ENCODE measurements at places on chromosomes 7 and 10.

DNA sequence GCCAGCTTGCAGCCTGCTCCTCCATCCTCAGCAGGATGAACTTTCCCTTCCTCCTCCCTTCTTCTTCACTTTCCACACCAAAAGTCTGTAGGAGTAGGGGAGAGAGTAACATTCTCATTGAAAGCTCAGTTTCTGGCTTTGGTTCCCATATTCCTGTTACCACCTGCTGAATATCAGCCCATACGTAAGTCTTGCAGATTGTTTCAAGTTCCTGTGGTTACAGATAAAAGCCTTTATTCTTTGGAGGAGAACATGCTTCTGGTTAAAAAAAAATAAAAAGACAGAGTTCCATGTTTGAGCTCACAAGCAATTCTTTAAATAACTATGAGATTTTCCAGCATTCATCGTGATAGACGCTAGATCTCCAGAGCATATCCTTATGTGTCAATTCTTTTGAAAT lies 637.3 kb downstream of the SUGCT start:
- no peak for DNase-seq

DNA sequence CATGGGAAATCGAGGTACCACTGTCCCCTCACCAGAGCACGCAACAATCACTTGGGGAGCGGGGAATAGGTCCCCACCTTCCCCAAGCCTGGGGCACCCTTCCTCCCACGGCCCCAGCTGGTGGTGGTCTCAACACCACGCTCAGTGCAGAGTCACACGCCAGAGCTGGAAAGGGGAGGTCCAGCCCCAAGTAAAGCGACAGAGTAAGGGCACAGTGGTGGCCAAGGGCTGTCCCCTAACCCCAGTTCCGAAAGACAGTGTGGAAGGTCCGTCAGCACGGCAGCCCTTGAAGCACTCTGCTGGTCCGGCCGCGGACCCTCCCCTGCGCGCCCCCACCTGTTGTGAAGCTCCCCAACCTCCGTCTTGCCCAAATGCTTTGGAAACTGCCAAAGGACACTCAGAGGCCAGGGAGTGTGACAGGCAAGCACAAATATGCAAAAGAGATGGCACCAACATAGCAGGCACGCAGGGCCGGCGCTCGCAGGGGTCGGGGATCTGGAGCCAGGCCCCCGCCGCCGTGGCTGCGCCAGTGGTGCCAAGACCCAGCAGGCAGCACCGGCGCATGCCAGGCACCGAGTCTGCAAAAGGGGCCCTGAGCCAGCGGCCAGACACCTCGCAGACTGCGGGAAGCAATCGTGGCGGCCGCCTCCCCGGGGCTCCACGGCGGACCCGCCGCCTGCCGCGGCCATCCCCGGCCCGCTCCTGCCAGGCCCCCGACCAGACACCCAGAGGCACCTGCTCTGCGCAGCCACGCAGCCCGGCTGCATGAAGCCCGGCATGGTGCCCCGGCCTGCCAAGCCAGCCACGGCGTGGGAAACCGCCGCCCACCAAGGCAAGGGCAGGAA lies 51.6 kb upstream of the SRRM3 start:
- no peak for DNase-seq

- no peak for DNase-seq
Observed at GRCh38 chr7:141884539-141885225, 31.5 kb upstream of the OR9A4 start.

DNA sequence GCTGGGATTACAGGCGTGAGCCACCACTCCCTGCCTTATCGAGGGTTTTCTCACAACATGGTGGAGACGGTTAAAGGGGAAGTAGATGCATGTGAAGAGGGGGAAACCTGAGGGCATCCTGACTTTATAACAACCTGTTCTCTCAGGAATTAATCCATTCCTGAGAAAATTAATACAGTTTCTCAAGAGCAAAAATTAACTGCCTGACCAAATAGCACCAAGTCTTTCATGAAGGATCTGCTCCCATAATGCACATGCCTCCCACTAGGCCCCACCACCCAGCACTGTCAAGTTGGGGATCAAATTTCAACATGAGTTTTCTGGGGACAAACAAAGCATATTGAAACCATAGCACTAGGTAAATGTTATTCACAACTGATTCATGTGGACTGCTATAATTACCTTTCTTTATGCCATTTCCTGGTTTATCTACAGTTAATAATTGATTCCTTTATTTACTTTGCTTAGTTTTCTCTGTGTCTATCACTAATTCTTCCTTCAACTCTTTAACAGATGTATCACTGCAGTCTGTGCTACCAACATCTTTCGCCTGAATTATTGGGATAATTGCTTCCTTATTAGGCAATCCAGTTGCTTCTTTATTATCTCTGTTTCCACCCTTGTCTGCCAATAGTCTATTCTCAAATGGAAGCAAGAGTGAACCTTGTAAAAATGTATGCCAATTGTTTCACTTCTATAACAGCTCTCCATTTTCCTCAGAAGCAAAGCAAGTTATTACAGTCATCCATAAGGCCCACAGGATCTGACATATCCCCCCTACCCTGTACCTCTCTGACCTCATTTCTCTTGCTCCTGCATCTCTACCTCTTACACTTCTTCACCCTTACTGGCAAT lies 12.9 kb upstream of the MICU1 start:
- DNase-seq, result no peak

DNA sequence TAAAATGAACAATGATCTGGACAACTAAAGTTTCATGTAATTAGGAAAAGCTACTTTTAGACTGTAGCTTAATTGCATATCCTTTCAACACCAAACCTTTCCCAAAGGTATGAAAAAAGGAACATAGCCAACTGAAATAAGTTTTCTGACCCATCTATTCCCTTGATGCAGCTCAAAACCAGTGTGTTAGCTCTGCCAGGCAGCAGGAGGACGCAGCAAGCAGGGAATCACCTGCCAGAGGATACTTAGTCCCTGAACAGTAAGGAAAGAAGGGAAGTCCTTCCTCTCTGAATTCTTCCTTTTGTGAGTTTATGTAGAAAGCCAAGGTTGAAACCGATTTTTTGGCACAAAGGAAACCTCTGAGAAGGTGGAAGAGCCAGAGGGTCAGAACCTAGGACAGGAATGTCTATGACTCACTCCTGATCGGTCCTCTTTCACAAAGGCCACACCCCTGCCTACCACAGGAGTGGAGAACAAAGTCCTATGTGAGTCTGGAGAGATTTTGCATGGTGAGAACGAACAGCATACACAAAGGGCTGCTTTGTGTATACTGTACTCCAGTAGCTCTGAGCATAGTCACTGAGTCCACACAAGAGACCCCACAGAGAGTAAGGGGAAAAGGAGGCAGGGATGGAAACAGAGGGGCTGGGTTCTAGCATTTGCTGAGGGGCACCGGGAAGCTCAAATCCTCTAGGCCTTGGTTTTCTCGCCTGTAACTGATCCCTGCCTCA lies 68.8 kb upstream of the GSDME start:
- DNase-seq, result peak; percentile 78

GRCh38 chr7:42946627-42946950 lies 14.4 kb downstream of the MRPL32 start:
- no peak for DNase-seq

- DNase-seq, result peak; percentile 8
Observed at GRCh38 chr7:143318661-143319060, 2.8 kb downstream of the CLCN1 start.

DNA sequence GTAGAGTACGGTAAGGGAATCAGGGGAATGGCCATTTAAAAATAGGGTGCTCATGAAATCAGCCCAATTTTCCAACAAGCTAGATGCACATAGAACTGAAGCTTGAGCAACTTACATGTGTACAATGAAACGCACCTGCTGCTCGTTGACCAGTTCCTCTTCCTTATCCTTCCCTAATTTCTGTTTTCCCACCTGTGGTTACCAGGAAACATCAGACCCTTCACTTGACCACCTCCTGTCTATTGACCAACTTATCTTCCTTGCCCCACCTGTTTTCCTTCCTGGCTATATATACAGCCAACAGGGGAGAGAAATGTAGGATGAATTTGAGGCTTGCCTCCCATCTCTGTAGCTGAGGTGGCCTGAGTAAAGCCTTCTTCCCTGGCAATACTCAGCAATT lies 37.8 kb upstream of the RAPGEF5 start:
- no peak for DNase-seq

- peak; percentile 19 for DNase-seq
Observed at GRCh38 chr7:35705932-35706461, 11.1 kb upstream of the HERPUD2 start.

DNA sequence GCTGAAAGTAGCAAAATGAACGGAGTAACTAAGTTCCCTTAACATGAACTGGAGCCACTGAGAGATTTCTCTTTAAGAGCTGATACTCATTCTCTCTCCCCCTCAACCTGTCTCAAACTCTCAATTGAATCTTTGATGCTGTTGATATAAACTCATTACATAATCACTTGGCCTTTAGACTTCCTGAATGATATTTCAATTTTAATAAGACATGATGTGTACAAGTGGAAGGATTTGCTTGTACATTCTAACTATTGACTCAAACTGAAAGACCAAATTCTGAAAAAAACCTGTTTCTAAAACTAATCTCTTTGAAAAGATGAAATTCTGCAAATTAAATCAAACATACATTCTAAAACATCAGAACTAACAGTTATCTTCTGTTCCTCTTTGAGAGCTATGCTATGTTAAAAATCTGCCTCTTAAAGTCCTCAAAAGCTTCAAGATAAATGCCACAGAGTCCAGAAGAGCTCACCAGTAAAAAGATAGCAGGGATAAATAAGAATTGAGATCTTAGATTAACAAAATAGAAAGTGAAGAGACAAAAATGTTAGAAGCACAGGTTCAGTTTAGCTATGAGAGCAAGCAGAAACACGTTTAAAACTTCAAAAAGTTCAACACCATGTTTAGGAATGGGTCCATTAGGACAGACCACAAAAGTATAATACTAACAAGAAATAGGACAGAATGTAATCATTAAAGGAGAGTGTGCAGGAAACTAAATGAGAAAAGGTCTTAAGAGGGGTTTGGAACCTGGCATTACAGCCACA lies 46.1 kb downstream of the TNPO3 start:
- no peak for DNase-seq

DNA sequence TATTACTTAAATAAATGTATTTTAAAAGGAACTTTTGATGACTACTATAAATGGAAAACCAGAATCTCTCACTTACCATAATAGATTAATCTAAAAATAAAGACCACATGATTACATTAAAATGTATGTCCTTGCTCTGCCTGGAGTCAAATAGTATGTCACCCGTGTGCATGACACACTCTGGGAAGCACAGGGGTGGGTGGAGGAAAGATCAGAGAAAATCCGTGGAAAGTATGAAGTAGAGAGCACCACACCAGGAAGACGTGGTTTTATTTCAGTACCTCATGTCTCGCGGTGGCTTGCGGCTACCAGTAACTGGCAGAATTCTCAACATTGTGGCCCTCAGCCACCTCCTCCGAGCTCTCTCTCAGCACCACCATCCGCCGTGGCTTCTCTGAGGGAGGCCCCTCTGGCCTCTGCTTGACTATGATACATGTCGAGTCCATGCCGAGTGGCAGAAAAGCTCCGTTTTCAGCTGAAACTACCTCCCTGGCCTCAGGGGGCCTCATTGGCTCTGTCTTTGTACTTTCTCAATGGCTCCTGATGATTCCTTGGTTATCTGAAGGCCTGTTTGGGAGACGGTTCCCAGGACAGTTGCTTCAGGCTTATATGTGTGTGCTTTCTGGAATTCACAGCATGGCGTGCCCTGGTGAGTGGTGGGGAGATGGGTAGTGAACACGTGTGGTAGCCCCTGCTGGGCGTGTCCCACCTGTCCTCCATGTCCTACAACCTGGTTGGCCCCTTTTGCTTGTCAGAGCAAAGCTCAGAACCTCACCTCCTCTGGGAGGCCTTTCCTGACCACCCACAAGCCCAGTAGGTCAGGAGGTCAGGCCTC lies 49.8 kb downstream of the LHPP start:
- no peak for DNase-seq

DNA sequence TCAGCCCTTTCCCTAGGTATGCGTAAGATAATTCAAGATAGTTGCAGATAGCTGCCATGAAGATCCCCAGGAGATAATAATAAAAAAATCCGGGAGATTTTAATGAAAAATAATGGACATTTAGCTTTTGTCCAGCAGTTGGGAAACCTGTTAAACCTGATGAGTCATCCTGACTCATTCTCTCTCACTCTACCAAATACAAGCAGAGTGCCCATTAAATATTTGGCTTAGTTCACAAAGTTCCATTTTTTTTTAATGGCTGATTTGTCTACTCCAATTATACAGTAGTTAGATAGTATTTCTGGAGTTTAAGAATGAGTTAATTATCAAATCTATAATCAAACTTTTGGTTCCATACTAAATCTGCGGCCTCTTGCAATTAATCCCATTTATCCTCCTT lies 2.1 kb upstream of the SHTN1 start:
- DNase-seq, result peak; percentile 86

- no peak for DNase-seq
Observed at GRCh38 chr7:116783666-116784318, 78.6 kb upstream of the CAPZA2 start.

DNA sequence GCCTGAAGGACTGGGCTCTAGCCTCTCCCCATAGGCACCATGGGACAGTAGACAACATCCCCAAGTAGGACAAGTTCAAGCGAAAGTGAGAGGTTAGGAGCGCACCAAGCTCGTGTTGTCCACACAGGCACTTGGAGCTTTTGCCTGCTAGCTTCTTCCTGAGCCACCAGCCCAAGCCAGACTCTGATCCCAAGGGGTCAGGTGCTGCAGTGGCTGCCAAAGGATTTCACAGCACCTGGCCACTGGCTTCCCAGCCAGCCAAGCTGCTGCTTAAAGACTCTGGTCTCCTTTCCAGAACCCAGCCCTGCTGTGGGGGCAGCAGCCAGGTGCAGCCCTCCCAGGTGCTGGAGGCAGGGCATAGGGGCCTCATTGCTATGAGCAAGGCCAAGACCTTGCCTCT lies 33.0 kb upstream of the UNC5B start:
- DNase-seq, result no peak

DNA sequence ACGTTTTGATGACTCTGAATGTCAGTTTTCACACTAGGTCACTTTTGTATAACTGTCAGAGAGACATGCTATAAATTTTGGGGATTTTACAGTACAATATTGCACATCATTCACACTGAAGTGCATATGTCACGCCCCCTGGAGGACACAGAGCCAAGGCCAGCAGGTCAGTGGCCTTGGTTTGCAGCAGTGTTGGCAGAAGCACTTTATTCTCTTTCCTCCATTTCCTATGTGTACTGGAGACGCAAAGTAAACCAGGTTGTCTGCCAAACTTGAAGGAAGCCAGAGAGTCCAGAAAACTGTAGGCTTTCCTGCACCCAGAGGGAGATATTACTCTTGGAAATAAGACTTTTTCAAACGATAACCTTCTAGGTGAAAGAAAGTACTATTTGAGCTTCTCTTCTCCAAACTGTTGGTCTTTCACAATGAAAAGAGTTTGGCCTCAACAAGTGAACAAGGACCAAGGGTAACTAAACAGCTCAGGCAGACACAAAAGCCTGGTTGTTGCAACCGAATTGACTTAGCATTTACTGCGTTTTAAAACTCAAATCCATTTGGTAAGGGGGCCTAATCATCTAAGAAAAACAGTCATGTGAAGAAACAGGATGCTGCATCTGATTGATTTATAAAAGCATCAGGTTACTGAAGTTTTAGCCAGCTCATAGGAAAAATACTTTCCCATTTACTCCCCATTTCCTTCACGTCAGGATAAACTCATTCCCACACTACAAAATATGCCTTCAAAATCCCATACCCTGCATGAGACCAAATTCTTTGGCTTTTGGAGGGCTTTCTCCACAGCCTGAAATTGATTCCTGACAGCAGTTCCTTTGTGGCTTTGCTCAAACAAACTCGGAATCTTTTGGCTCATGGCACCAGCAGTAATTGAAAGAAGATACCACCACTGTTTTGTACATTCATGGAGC lies 83.0 kb upstream of the SEC61G start:
- peak; percentile 39 for DNase-seq

GRCh38 chr10:33336582-33337325 lies 2.3 kb upstream of the NRP1 start:
- peak; percentile 66 for DNase-seq

Data from GM23248 (cell line).